ENCODE measurements at places on chromosomes 6 and 20. TPM values are rescaled to one million over a fixed set of nuclear protein-coding genes. Genes with fewer than 3 reads are reported as not detected.

The TMEM63B gene
- total RNA-seq = 56.4 TPM

The C20orf202 gene
- not detected for total RNA-seq

The ADISSP gene
- total RNA-seq = 27.8 TPM

The MDFI gene
- total RNA-seq = 7.4 TPM

The JAG1 gene
- 9.5 TPM for total RNA-seq

The CCN2 gene
- 176 TPM for total RNA-seq

The SLC32A1 gene
- not detected for total RNA-seq

The TP53TG5 gene
- total RNA-seq = not detected

The SNRPB2 gene
- total RNA-seq = 55.3 TPM

The CST5 gene
- not detected for total RNA-seq

The SLC4A11 gene
- 1.2 TPM for total RNA-seq

The NT5E gene
- total RNA-seq = 1,188 TPM
